ENCODE measurements at places on chromosomes 1 and 21.
A peak's percentile ranks its signal among the peaks of the same experiment; 100 is the strongest.

DNA sequence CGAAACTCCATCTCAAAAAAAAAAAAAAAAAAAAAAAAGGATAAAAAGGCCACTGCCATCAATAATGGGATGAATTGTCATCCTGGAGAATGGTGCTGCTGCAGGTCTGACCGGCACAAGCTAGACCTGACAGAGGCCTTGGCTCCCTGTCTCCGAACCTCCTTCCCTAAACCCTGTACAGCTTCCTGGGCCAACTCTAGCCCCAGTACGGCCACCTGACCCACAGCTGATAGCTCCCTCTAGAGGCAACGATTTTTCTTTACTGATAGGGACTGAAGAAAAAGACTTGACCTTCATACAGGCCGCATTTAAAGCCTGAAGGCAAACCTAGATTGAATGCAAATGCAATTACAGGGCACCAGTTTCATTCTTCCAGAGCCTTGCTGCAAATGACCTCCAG is 30.7 kb downstream of the NOL9 start:
- DNase-seq: peak; percentile 62

DNA sequence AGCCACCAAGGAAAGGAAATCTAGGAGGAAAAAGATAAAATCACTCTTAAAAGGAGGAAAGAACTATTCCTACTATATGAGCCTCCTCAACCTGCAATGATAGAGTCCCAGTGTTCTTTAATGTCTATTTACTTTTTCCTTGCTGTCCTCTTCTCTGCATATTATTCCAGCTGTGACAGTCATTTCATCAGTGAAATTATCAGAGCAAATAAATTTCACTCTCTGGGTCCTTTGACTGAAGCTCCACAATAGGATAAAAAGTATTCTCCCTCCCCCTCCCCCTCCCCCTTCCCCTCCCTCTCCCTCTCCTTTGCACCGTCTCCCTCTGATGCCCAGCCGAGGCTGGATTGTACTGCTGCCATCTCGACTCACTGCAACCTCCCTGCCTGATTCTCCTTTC is 107.5 kb upstream of the DPT start:
- DNase-seq: no peak

- DNase-seq: no peak
Measured at GRCh38 chr1:244191581-244191980, 140.5 kb downstream of the ZBTB18 start.

GRCh38 chr1:57675776-57676175 is 251.9 kb upstream of the DAB1 start:
- DNase-seq: no peak

DNA sequence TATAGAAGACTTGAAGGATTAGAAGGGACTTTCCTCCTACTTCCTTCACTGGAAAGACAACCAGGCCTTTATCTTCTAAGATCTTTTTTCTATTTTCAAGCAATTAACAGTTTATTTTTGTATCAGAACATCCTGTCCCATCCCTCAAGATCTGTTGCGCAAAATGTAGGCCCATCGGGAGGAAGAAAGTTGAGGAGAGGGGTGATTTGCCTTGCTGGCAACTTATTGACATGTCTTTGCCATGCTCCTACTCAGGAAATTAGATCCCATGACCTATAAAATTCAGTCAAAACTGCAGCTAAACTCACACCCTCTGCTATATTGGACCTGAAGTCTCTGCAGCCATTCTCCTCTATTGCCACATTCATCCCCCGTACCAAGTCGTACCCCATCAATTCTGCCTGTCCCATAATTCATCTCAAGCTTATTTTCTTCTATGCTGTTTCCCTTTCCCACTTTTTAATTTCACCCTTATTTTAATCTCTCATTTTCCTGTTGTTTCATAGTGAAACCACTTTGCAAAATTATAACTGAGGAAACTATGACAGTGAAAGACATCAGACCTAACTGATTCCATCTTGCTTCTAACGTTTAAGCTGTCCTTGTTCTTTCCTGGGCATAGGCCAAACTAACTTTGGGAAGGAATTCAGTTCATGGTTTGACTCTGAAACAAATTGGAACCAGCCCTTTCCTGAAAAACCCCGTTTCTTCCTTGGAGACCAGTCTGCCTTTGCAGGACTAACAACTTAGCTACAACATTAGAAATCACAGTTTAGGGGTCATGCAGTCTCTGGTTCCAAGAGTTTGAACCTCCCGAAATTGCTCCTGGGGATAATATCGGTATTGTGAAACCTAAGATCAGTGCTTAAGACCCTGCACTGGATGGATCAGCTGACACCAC is 195.7 kb upstream of the PTBP2 start:
- no peak for DNase-seq

- DNase-seq: no peak
Measured at GRCh38 chr1:211737115-211738035, 62.0 kb upstream of the NEK2 start.

GRCh38 chr21:34924194-34924593 is 124.9 kb downstream of the RUNX1 start:
- DNase-seq: no peak

DNA sequence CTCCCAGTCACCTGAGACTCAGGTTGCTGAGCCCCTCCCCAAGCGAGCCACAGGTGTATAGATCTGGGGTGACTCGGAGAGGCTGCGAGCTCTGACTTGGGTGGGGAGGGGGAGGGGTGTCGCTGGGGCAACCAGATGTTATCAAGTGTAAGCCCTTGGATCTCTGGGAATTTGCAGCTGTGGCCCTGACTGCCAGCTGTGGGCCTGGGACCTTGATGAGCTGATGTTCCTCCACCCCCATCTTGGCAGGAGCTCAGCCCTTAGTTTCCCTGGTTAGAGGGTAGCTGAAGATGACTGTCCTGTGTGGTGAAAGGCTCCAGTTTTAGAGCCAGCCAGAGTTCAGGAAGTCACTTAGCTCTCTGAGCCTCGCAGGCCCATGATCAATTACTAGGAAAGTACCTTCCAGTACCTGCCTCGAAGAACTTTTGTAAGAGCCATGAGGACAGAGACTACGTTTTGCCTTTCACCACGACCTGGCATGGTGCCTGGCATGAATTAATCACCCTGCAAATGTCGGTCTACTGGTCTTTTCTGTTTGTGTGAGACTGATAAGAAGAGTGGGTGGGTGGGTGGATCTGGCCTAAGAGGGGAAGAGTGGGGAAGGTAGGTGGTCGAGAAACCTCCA is 55.8 kb downstream of the YARS1 start:
- peak; percentile 60 for DNase-seq

DNA sequence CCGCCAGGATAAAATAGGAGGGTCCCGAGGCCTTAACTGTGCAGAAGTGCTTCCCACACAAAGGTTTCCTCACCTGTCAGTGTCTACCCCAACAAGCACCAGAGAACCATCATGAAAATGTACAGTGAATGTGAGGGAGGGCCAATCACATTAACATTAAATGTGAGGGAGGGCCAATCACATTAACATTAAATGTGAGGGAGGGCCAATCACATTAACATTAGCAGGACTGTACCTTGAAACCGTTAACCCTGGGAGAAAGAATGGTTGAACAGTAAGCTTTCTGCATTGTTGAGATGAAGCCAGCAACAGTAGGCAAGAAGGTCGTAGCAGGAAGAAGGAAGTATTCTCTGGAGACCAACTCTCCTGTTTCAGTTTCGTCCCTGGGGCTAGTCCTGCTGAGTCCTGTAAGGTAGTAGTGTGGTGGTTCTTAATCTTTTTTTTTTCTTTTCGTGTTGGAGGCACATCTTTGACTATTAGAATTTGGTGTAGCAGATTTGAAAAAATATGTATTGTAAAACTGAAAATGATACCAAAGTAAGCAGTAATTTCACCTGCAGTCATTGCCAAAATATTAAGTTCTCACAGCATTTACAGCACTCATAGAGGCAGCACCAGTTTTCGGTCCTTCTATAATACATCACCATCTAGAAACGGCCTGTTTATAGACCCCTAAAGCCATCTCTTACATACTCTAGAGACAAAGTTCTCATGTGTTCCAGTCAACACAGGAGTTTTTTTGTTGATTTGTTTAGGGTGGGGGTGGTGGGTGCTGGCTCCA is 98.6 kb upstream of the PPP2R5A start:
- DNase-seq: no peak

DNA sequence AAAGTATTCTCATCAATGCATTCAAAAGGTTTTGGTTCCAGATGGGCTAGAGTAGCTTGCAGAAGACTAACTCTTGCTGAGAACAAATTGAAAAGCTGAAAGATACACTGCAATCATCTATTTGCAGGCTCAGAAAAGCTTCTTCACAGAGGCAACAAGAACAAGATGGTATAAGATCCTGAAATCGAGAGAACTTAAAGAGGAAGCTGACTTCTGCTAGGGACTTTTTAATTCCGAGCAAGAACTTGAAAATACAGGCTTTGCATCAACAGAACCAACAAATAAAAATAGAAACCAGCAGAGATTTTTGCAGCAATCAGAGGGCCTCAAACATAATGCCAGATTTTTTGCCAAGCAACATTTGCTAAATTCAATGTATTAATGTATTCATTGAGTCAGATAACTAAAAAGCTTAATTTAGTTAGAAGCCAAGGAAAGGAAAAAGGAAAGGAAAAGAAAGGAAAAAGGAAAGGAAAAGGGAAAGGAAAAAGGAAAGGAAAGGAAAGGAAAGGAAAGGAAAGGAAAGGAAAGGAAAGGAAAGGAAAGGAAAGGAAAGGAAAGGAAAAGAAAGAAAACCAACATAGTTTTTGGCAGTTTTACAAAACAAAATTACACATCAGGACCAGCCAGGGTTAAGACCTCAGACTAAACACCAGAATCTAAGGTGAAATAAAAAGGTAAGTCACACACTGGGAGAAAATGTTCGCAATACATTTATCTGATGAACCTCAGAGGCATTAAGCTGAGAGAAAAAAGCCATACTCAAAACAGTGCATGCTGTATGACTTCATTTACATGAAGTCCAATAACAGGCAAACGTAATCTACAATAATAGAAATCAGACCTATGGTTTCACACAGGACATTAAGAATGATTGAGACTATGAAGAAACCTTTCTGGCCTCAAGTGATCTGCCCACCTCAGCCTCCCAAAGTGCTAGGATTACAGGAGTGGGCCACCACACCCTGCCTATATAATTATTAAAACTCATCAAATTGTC is 42.6 kb downstream of the FAF1 start:
- no peak for DNase-seq

GRCh38 chr1:156144742-156145141 is 8.6 kb upstream of the SEMA4A start:
- no peak for DNase-seq

GRCh38 chr1:18556364-18556763 is 74.3 kb upstream of the PAX7 start:
- no peak for DNase-seq

GRCh38 chr1:167681024-167681423 is 40.8 kb upstream of the MPZL1 start:
- DNase-seq: no peak

DNA sequence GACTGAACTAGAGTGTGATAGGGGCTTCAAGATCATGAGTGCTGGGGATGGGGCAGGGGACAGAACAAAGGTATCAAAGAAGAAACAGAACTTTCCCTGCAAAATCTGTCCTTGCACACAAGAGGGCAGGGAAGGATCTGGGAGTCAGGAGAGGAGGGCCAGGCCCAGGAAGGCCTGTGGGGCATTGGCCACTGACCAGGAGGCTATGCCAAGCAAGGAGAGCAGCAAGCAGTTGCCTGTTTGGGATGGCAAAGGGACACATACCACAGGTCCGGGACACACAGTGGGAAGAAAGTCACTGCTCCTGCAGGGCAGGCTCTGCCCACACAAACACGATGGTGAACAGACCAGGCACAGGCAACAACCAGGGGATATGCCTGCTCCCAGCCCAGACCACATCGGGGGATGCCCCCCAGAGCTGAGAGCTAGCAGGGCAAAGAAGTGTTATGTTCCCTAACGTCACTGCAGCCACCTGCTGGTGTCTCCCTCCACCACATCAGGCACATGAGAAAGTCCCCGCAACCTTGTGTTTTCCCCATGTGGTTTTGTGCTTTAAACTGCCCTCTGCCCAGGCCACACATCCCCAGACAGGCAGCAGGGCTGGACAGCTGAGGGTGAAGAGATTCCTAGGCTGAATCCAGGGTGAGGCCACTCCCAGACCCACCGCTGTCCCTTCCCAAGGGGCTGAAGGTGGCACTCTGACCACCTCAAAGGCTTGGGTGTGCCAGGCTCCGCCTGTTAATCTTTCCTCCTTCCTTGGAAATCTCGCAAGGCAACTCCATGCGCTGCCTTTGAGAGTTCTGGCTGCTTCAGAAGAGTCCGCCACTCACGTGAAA is 53.6 kb downstream of the KIF21B start:
- no peak for DNase-seq

DNA sequence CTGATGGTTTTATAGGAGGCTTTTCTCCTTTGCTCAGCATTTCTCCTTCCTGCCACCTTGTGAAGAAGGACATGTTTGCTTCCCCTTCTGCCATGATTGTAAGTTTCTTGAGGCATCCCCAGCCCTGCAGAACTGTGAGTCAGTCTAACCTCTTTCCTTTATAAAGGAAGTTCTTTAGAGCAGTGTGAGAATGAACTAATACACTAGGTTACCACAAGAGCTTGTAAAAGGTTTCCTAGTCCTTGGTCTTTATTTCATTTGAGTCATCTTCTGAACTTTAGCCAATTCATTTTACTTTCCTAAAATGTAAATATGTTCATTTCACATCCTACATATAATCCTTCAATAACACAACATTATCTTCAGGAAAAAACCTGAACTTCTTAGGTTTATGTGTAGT is 365.3 kb downstream of the HHIPL2 start:
- DNase-seq: peak; percentile 67

DNA sequence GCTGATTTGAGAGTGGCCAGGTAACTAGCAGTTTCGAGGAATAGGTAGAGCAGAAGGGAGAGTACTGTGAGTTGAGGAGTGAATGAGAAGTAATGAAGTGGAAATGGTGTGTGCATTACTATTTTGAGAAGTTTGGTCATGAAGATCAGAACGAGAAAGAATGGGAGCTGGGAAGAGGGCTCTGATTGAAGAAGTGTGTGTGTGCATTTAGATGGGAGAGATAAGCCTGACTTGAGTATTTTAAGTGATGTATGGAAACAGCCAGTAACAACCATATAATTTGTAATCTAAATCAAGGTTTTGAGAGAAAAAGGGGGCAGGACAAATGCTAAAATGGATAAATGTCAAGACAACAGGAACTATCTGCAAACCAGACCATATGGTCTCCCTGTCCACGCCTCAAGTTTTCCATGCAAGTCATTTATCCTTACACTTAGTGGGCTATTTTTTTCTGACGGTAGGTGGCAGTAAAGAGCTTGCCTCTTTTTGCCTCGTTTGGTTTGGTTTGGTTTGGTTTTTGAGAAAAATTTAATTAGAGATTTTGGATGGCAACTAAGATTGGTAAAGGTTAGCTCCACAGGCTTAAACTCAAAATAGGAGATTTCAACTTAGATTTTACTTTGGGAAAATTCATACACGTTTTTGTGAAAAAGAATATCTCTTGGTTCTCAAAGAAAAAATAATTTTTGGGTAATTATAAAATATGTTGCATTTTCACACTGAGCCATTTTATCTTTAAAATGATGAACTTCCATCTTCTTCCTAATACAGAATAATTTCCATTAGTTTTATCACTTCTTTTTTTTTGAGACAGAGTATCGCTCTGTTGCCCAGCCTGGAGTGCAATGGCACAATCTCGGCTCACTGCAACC is 9.5 kb upstream of the B3GALNT2 start:
- peak; percentile 51 for DNase-seq
